ENCODE measurements at places on chromosomes 3 and 15.

DNA sequence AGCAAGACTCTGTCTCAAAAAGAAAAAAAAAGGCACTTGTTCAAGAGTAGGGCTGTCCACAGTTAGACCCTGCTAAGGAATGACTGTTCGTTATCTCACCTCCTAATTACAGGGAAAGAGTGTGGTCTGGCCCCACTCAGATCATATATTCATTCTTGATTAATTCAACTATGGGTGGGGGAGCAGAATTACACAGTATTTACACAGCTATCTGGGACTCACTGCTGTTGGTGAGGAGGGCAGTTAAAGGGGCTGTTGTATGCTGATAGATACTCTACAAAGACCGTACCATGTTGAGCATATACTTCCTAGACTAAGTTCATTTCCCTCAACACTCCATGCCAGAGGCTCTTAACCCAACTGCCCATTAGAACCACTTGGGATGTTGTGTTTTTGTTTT, 3.8 kb upstream of the ZNF620 start:
- DNase-seq: no peak

GRCh38 chr3:42886294-42886822, 10.7 kb upstream of the CYP8B1 start:
- DNase-seq: no peak

DNA sequence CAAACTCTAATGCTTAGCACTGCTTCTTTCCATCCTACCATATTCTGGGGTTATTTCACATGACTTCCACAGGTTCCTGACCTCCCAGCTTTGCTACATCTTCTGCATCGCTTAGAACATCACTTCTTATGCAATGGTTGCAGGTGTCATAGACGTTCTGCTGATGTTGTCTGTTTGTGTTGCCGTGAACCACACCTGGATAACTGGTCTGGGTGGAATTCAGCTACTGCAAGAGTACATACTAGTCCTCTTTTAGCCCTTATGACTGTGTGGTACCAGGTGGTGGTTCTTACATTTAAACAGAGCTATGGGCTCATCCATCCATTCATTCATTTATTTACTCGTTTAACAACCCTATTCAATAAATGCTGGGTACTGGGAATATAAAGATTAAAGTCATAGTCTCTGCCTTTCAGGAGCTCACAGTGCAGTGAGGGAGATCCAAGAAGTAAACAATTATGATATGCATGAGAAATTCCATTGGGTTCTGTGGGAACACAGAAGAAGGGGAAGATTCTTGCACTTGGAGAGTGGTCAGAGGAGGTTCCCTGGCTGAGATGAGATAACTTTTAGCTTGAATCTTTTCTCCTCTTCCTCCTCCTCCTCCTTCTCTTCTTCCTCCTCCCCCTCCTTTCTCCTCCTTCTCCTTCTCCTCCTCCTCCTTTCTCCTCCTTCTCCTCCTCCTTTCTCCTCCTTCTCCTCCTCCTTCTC, 30.8 kb downstream of the TMEM45A start:
- DNase-seq: no peak

- no peak for DNase-seq
Measured at GRCh38 chr3:173733029-173733652, 335.6 kb downstream of the NLGN1 start.

DNA sequence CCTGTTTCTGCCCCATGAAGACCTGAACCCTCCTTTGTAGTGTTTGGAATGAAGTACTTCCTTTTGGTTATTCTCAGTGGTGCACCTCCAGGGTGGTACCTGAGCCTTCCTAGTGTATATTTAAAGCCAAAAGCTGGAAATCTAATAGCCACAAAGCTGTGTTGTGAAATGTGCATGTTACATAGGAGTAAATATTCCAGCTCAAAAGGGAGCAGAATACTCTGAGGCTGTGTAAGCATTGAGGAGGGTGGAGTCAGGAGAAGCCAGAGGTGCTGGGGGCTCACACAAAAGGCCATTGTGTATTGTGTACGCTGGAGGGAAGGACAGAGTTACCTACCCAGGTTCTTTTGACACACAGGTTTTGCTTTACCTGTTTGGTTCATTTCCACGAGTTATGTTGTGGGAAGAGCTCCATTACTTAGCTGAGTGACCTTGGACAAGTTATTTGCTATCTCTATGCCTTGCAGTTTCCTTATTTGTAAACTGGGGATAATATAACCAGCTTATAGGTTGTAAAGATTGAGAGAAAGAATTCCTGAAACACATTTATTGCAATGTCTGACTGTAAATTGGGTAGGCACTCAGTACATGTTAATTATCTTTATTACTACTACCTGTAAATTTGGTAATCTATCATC, 24.7 kb downstream of the GPR171 start:
- DNase-seq: no peak

GRCh38 chr15:28955993-28956421, 70.2 kb downstream of the APBA2 start:
- DNase-seq: peak; percentile 91

DNA sequence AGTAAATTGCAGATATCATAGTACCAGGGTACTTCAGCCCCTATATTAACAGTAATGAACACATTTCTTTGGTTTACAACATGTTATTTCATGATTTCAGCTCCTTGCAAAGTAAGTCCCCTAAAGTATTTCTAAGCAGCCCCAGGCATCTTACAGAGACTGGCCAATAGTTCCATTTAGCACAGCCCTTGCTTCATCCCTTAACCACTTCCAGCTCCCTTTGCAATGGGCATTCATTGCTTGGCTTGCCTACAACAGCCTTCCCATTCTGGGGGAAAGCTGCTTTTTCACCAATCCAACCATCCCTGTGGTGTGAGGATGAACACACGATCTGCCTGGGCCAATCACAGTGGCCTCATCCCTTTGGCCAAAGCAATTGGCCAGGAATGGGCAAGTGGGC, 67.2 kb upstream of the XCR1 start:
- DNase-seq: no peak

- peak; percentile 11 for DNase-seq
Measured at GRCh38 chr3:127124120-127124519, 68.8 kb upstream of the PRR23E start.

DNA sequence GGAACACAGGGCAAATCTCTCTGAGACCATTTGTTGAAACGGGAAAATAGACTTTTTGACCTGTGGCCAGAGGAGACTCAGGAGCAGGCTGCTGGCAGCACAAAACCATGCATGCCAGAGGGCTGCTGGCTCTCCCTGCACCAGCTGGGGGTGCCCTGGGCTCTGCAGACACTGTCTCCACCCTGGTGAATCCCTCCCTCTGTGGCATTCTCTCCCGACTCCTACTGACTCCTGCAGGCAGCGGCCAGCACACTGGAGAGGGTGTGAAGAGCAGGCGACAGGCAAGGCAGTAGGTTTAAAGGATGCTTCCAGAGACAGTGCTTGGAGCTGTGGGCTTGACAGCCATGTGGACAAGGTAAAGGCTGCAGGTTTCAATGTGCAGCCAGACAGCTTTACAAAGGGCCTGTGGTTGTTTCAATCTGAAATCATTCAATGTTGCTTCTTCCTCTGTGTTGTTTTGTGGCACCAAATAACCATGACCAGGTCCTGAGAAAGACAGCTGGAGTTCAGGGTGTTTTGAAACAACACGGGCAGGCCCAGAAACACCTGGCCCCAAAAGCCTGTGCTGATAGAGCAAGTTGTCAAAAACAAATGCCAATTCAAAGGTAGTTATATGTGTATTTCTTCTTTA, 431.0 kb upstream of the ATP10A start:
- no peak for DNase-seq

DNA sequence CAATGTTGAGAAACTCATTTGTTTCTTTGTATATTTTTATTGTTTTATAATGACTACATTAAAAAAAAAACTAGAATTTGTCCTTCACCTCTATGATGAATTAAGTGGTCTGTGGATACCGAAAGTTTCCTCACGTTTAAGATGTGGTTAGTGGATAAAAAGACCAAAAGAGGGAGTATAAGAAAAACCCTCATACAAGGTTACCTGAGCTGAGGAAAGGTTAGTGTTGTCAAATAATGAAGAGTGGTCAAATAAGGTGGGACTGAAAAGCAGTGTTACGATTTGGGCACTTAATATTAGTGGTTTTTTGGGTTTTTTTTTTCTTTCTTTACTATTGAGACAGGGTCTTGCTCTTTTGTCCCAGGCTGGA, 21.2 kb downstream of the RASA2 start:
- DNase-seq: no peak

All from A172 (cell line).